ENCODE measurements at places on chromosomes 2 and 18.

DNA sequence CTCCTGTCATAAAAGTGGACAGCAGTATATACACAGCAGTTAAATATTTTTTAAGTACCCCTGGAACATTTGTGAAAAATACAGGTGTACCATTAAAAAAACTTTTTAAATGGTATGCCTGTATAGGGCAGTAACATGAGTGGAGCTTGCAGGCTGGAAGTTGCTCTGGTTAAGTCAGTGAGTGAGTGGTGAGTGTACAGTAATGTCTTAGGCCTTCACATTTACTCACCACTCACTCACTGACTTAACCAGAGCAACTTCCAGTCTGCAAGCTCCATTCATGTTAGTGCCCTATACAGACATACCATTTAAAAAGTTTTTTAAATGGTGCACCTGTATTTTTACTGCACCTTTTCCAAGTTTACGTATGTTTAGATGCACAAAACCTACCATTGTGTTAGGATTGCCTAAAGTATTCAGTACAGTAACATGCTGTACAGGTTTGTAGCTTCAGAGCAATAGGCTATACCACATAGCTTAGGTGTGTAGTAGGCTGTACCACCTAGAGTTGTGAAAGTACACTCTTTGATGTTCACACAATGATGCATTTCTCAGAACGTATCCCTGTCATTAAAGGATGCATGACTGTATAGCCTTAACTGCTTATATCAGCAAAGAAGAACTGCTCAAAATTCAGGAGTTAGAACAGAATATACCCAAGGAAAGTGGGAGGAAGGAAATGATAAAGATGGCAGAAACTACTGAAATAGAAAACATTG lies 112.6 kb downstream of the EHBP1 start:
- DNase-seq: no peak

- no peak for DNase-seq
These were observed 1.6 kb upstream of the RHOB start for GRCh38 chr2:20444993-20445910.

DNA sequence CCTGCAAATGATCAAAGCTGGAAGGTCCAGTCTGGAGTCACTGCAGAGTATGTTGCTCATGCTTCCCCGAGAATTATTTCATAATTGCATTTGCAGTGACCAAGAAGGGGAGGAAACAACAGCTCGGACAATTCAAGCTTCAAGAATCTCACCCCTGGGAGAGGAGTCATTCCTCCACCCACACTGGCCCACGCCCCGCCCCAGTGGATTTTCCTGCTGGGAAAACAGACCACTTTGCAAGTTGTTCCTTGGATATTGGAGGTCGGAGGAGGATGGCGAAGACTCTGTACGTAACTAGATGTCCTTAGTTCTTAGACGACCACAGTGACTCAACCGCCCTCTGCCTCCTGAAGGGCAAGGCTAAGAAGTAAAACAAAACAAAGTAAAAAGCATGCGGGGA lies 159.4 kb downstream of the TPO start:
- no peak for DNase-seq

- no peak for DNase-seq
These were observed 31.0 kb upstream of the SNTG2 start for GRCh38 chr2:919672-920071.

DNA sequence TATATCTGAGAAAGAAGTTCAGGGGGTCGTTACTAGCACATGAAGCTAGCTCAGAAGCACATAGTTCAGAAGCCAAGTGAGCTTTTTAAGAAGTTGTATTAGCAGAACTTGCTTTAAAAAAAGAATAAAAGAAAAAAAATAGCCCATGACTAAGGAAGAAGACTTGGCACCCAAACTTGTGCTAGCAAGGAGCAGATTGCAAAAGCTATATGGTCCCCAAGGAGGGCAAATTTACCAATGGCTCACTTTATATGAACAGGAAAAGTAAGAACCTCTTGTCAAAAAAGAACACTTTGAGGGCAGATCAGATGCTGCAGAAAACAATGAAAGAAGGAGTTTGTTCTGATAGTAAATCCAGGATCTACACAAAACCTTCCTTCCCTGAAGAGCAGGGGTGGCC lies 486.5 kb upstream of the ACVR2A start:
- no peak for DNase-seq

- DNase-seq: no peak
These were observed 137.9 kb downstream of the MYO5B start for GRCh38 chr18:50057009-50057408.

GRCh38 chr2:10297959-10298531 lies 4.7 kb upstream of the HPCAL1 start:
- DNase-seq: no peak

DNA sequence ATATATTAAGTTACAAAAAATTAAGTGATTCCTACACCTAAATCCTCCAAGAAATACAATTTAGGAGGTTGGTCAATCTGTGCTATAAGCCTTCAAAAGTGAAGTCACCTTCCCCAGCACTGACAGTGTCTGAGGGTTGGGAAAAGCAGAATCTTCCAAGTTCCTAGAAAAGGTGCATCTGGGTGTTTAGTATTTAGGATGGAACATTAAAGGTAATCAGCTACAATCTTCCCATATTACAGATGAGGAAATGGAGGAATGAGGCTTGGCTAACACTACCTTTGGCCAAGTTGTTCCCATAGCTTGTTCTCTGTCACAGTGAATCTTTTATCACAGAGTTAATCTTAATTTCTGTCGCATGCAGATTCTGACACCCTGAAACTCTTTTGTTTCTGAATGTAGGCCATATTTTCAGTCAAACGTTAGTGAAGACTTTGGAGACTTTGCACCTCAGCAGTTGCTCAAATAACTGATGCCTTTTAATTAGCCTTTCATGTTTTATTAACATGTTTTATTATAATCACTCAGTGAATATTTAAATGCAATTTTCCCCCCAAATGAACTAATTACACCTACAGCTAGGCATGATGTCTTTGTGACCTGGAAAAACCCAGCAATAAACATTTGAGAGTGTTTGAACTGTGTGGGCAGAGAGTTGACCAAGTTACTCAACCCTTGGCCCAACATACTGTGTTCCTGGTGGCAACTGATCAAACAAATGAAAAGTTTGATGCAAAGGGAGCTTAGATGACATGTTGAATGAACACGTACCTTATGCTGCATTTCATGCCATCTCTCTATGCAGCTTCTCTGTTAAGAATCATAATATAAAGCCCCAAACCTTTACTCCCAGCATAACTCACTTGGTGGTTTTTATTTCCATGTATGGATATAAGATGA lies 17.6 kb downstream of the FN1 start:
- no peak for DNase-seq

GRCh38 chr2:229641676-229642075 lies 72.7 kb downstream of the DNER start:
- DNase-seq: no peak

DNA sequence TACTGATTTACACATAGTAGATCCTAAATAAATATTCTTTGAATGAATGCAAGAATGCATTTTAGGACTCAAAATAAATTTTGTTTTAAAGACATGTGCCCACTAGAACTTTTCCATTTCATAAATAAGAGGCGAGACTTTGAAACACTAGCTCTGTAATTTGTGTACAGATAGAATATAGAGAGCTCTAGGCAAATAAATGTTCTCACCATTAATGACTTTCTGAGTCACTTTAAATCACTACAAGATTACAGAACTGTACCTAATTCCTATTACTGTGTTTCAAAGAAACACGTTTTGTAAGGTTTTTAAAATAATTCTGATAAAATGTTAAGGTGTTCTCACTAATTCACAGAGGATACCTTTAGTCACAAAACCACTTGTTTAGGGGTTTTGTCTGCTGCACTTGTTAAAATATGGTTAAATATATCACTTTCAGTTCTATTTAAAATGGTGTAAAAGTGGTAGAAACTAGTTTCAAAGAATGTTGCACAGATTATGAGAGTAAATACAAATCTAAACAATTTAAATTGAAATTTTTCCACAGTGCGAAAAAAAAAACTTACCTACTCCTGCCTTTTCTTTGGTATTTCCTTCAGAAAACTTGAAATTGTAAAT lies 158.7 kb upstream of the ZC3H15 start:
- no peak for DNase-seq

GRCh38 chr2:161353543-161353942 lies 45.3 kb downstream of the PSMD14 start:
- no peak for DNase-seq

DNA sequence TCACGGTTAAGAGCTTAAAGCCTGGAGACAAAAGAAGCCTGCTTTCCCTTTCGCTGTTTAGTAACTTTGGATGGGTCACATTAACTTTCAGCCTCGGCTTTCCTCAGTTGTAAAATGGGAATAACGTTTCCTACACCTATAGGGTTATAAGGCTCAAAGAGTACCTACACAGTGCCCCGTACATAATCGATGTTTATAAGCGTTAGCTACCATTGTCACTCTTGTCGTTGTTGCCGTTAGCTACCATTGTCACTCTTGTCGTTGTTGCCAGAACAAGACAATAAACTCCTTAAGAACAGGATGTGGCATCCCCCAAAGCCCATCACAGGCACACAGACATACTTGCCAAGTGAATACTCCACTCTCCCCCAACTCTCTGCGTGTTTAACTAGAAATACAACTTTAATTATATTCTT lies 901 bp upstream of the MFSD6 start:
- peak; percentile 13 for DNase-seq

GRCh38 chr2:51960841-51961335 lies 929.0 kb upstream of the NRXN1 start:
- no peak for DNase-seq

GRCh38 chr2:237701033-237701858 lies 73.9 kb downstream of the LRRFIP1 start:
- DNase-seq: no peak

- DNase-seq: no peak
These were observed 1.4 kb downstream of the GMPPA start for GRCh38 chr2:219500135-219500534.

- DNase-seq: no peak
These were observed 4.2 kb downstream of the CHCHD5 start for GRCh38 chr2:112588611-112589045.

DNA sequence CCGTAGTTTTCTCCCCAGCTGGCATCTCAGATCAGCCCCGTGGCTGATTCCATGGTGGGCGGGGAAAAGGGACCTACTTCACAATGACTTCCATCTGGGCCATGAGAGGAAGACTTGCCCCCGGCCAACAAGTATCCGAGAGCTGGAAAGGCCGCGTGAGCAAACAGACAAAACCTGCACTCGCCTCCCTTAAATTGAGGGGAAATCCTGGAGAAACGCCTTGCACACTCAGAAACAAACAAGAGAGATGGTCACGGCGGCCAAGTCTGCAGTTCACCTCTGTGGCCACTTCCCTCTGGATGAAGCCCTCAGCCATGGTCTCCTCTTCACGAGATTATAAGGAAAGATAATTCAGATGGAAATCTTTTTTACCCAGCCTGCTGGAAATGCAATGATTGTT lies 39.4 kb upstream of the TPO start:
- no peak for DNase-seq

DNA sequence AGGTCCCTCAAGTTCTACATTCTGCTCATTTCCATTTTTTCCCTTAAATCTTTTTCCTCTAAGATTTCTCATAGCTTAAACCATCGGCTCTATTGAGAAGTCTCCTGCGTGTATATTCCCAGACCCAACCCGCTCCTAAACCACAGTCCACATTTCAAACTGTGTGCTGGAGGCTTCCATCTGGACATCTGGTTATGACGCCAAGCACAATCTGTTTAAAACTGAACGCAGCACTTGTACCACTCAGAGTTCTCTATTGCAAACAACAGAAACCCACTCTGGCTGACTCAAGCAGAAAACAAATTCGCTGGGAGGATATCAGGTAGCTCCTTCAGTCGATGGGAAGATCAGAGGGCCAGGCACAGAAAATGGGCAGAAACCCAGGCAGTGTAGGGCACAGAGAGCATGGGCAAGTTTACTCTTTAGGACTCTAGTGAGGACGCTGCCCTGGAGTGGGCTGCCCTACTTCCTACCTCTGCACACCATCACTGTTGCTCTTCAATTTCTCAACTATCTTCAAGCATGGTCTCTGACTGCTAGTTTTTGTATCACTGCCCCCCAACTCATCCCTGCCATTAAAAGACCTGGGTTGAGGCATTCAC lies 5.6 kb upstream of the EML4 start:
- DNase-seq: no peak

DNA sequence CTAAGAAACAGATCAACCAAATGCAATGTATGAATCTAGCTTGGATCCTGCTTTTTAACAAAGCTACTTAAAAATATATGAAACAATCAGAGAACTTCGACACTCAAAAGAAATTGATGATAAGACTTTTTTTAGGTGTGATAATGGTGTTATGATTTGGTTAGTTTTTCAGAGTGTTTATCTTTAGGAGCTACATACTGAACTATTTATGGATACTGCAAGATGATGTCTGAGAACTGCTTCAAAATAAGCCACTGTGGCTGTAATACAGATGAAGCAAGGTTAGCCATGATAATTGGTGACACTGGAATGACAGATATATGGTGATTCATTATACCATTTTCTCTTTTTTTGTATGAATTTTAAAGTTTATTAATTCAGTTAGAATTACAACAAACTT lies 14.2 kb downstream of the SLC25A12 start:
- no peak for DNase-seq

All from left kidney (tissue), 8 donors.